ENCODE measurements at places on chromosomes 2 and 18.

GRCh38 chr2:196703695-196704094 is 64.2 kb downstream of the CCDC150 start:
- DNase-seq, result no peak

- no peak for DNase-seq
Measured at GRCh38 chr2:28276076-28276618, 116.5 kb upstream of the FOSL2 start.

DNA sequence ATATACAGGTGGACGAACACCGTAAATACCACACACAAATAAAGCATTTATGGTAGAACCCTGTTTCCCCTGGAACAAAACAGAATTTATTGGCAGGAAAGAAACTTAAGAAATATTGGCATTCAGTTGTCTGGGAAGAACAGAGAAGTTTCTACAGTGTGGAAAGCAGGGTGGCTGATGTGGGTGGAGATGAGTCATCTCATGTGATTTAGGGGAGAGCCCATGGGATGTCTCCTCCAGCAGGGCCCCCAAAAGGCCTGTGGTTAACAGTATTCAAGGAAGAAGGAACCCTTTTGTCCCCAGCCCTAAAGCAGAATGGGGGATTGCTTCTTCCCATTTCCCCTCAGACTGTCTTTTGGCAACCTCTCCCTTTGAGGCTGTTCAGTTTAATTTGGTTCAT is 24.2 kb downstream of the SIX3 start:
- no peak for DNase-seq

GRCh38 chr2:20334605-20335203 is 15.9 kb downstream of the PUM2 start:
- DNase-seq, result no peak

DNA sequence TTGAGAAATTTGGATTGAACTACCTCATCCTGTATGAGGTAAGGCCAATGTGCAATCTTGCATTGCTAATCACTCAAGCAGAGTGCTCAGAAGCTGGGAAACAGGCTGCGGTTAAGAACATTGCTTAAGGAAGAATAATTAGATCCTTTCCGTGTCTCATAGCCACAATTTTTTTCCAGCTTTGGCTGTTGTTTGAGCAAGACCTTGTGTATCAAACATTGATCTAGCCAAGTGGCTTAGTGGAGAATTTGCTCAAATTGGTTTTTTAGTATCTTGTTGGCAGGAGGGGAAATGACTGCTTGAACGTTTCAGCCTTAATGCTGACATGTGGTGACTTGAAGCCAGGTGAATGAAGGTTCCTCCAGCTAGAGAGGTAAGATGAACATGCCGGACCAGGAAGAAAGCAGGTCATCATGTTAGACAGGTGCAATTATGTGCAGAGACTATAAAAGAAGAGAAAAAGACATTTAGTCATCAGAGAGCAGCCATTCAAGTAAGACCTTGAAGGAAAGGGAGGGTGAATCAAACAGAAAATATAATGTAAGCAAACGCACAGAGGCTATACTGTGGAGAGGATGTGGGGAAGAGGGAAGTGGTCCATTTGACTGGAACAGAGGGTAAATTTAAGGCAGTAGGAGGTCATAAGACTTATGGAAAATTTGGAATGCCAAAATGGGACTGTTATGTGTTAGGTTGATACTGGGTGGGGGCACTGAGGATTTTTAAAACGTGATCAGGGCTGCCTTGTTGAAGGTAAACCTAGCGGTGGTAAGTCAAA is 98.9 kb upstream of the CYP1B1 start:
- peak; percentile 49 for DNase-seq

GRCh38 chr2:233006648-233007047 is 6.4 kb downstream of the NGEF start:
- DNase-seq, result no peak

DNA sequence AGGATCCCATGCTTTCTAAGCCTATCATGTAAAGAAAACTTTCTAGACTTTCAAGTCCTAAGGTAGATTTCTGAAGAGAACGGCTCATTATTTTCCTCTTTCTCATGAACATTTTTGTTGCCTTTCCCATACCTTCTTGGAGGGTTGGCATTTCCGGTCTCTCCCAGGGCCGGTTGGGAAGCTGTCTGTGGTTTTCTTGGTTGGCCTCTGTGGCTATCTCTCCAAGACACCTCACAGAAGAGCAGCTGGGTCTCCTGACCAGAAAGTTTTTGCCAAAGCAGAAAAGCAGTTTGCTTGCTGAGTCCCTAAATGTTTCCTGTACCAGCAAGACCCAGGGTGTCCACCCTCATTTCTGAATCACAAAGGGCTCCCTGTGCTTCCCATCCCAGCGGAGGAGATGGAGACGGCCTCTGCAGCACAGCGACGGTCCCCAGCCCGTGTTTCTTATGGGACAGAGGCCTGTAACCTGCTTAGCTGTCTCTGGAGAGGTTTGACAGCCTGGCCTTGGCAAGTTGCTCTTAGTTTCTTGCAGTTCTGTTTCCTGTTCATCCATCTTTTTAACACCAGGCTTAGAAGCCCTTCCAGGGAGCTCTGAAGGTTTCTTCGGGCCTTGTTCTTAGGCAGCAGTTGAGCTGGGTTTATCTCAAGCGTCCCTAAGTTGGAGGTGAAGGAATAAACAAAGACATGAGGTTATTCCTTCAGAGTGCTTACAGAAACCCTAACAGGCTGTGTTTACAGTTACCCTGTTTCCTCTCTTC is 39.8 kb downstream of the GREB1 start:
- no peak for DNase-seq
